Stimulated activated CD4-positive, alpha-beta T cell treated with anti-CD3 and anti-CD28 coated beads, Interleukin-2, amount 100 ng/mL, for 4 hours (primary cell): ENCODE measurements at places on chromosomes 1 and 21.

DNA sequence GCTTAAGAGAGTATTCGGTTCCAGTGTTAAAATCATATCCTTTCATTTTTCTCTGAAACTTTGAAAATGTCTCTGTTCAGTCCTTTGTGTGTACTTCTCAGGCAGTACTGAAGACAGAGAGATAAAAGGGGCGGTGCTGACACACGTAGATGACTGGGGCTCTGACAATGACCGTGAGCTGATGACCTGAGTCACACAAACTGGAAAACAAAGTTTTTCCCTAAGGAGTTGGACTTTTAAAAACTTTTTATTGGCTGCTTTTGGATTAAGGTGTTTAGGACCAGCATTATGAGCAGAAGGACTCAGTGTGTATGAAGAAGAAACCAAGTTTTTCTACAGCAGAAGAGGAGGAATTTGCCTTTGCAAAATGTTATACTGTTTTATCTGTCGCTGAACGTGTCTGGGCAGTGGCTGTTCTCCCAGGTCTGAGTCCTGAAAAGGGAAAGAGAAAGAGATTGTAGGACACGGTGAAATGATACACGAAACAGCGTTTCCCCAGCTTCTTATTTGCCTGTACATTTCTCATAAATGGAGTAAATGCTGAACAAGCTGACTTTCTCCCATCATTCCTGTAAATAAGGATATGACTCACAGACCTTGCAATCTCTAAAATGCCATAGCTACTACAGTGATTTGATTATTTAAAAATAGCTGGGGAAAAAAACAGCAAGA lies 51.5 kb downstream of the MAP3K7CL start:
- no peak for DNase-seq

- no peak for DNase-seq
These were observed 16.4 kb downstream of the ARHGEF2 start for GRCh38 chr1:155961937-155962336.

DNA sequence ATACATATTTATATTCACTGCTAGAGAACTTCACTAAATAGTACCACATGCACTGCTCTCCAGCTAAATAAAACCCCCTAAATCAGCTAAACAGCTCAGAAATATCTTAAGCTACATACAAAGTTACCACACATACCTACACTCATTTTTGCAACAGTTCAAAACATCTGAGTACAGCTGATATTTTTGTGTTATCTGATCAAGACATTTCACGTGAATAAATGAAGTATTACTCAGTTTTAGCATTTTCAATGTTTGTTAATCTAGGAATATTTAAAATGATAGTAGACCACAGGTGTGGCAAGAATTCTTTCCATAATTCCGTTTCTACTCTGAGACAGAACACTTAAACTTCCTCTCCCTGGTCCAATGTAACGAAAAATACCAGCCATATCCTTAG lies 20.8 kb downstream of the EVI5 start:
- DNase-seq, result no peak

GRCh38 chr1:78184460-78185072 lies 138.8 kb downstream of the GIPC2 start:
- DNase-seq, result no peak

GRCh38 chr1:145705622-145706021 lies 1.5 kb downstream of the PDZK1 start:
- no peak for DNase-seq

DNA sequence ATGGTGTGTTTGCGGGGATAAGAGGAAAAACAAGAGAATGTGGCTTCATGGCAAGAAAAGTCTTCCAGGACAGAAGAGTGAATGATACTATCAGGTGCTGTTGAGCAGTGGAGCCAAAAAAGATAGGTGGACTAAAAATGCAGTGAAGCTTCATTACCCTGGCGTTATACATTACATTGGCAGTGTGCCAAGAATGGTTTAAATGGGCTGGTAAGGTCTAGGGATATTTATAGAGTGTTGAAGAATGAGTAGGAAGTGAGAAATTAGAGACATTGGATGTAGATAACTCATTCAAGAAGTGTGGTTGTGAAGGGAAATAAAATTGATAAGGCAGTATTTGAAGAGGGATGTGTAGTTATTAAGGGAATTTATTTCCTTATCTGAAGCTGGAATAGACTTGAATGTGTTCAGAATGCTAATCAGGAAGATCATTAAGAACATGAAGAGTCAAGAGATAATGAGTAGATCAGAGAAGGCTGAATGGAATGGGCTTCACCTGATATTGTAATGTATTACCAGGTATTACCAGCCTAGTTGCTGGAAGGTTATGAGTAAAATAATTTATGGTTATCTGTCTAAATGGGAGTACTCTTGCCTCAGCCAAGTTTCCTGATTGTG lies 72.7 kb downstream of the MAST2 start:
- DNase-seq, result no peak

DNA sequence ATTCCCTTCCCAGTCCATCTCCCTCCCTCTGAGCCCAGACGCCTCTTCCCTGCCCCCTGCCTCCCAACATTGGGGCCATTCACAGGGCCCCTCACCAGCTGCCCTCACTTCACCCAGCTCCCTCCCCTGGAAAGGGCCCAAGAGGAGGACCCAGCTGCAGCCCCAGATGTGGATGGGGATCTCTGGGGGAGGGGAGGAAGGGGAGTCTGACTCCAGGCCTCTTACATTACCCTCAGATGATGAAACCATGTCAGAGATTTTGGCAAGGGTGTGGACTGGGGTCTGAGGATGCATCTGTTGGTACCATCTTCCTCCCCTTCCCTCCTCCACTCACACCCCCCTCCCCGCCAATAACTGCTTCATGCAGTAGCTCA lies 1.1 kb upstream of the KIF21B start:
- DNase-seq, result no peak

DNA sequence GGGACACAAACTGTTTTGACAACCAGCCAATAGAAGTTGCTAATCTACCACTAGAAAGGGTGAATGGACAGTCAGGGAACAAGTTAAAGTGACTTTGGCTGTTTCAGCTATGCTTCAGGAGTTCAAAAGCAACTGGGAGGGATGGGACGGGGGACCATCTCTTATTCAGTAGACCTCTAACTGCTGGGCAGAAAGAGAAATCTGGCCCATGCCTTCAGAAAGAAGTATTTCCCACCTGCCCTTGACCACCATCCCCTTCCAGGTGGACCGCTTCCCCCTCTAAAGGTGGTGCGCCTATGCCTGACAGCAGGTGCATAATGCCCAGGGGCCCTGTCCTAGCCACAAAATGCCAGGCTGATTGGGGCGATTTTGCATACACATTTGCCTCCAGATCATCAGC lies 5.2 kb downstream of the ITPKB start:
- no peak for DNase-seq

- DNase-seq, result no peak
These were observed 79.8 kb downstream of the EPHB2 start for GRCh38 chr1:22790232-22791008.

- no peak for DNase-seq
These were observed 5.0 kb downstream of the NGF start for GRCh38 chr1:115332813-115333608.

DNA sequence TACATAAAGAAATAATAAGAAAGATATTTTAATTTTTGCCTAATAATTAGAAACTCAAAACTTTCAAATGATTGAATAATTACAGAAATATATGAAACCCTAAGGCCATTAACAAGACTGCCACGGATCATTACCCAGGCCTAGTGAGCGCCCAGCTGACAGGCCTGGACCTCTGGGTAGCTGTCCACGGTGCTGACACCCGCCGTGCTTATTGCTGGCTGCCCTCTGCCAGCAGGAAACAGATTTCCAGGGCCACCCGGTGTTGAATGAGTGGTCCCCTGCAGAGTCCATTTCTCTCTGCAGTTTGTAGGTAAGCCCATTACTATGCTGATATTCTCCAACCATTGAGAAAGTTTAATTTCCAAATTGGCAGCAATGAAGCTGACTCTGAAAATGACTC lies 254.4 kb upstream of the GJB5 start:
- DNase-seq, result no peak

GRCh38 chr1:180562640-180563025 lies 3.9 kb downstream of the OVAAL start:
- DNase-seq, result no peak

GRCh38 chr1:235239851-235240250 lies 78.8 kb upstream of the RBM34 start:
- no peak for DNase-seq

DNA sequence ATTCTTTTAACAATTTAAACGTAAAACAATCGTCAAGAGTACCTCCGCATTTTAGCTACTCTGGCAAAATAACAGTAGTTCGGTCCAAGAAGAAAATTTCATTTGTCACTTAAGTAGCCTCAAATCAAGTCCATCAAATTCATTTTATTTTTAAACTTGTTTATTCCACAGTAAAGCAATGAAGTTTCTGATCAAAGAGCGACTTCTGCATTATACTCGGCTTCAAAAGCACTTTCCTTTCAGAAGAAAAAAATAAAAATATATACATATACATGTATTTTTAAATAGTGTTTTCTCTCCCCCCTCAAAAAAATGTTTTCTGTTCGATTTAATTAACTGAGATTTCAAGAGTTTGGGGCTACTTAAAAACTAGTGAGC lies 115.0 kb downstream of the RERE start:
- DNase-seq, result no peak

DNA sequence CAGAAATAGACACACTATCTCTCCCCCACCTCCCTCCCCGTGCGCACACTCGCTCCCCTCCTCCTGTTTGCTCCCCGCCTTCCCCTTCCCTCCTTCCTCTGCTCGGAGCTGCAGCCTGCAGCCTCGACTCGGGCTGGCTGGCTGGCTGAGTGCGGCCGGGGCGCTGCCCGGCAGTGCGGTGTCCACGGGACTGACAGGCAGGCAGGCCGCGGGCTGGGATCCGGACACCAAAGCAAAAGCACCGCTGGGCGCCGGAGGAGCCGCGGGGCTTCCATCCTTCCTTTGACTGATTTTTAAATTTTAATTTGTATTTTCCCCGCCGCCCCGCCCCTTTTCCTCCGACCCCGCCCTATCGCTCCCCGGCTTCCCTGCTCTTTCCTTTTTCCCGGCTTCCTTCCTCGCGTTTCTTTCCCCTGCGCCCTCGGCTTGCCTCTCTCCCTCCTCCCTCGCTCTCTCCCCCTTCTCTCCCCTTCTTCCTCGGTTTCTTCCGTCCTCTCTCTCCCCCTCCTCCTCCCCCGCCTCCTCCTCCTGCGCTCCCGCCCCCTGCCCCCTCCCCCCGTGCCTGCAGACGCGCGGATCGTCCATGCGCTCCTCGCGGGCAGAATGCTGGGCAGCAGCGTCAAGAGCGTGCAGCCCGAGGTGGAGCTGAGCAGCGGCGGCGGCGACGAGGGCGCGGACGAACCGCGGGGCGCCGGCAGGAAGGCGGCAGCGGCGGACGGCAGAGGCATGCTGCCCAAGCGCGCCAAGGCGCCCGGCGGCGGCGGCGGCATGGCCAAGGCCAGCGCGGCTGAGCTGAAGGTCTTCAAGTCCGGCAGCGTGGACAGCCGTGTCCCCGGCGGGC lies 109.4 kb downstream of the NAV1 start:
- DNase-seq, result no peak

- no peak for DNase-seq
These were observed 122.7 kb downstream of the ZBTB18 start for GRCh38 chr1:244173769-244174168.

GRCh38 chr1:93722081-93723031 lies 40.7 kb upstream of the BCAR3 start:
- DNase-seq, result no peak

- no peak for DNase-seq
These were observed 295.4 kb downstream of the CTH start for GRCh38 chr1:70706381-70707037.

DNA sequence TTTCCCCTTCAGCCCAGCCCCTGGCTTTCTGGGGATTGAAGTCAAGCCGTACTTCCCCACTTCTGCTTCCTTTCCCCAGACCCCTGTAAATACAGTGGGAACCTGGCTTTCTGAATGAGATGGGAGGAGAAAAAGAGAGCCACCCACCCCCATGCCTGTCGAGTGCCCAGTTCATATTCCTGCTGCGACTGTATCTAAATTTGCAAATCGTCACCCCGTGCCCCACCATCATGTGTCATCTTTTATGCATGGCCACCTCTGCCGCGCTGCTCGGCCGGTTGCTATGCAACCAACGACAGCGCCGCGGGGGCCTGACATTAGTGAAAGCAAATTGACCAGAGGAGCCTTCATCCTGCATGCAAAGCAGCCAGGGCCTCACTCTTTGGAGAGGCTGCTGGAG lies 143.0 kb downstream of the ELAVL4 start:
- no peak for DNase-seq

GRCh38 chr1:207032528-207033017 lies at the start of gene C1orf116:
Gene C1orf116, minus strand, starts transcription at chr1:207032756. Its CDS starts 5,158 bp downstream, at chr1:207027598.
- no peak for DNase-seq
